ENCODE measurements at places on chromosomes 7 and 10.

DNA sequence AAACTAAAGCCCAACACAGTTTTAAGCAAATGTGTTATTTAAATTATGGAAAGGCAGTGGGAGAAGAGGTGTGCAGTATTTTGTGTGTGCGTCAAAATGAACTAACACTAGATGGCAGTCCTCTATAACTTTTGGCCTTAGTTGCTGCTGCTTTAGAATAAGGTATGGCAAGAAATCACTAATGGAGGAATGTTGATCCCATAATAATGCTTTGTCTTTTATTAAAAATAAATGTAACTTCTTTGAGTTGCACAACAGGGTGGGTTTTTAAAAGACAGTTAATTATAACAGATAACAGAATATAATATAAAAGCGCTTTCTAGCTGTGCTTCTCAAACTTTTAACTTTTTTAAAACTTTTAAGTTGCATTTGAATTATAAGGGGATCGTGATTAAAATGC, 56.4 kb downstream of the BBS9 start:
- DNase-seq, result peak; percentile 65

GRCh38 chr7:121901026-121901425, 28.1 kb downstream of the PTPRZ1 start:
- DNase-seq, result no peak

DNA sequence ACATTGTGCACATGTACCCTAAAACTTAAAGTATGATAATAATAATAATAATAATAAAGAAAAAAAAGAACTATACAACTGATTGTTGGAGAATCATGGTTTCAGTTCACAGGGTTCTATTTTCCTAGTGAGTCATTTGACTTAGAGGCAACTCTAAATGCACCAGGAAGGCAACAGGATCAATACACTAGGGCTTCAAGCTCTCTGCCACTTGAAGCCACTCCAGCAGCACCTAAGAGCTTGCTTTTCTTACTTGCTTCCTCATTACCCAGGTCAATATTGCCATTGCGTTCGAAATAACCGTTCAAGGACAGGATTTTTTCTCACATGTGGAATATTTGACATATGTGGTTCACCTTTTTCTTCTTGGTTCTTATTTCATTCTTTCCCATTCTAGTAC, 189.7 kb downstream of the GRM3 start:
- no peak for DNase-seq

GRCh38 chr10:80277016-80277415, 12.4 kb downstream of the MAT1A start:
- DNase-seq, result no peak

- peak; percentile 61 for DNase-seq
Observed at GRCh38 chr7:123797673-123798531, 47.1 kb upstream of the HYAL4 start.

GRCh38 chr10:122849090-122849489, 3.4 kb upstream of the CUZD1 start:
- DNase-seq, result no peak

- no peak for DNase-seq
Observed at GRCh38 chr10:74342991-74343390, 192.0 kb downstream of the ADK start.

Data from GM23248 (cell line).